Stimulated activated CD4-positive, alpha-beta T cell treated with anti-CD3 and anti-CD28 coated beads, Interleukin-4, amount 100 ng/mL, for 1 hour (primary cell): ENCODE measurements at places on chromosomes 11 and 22.

DNA sequence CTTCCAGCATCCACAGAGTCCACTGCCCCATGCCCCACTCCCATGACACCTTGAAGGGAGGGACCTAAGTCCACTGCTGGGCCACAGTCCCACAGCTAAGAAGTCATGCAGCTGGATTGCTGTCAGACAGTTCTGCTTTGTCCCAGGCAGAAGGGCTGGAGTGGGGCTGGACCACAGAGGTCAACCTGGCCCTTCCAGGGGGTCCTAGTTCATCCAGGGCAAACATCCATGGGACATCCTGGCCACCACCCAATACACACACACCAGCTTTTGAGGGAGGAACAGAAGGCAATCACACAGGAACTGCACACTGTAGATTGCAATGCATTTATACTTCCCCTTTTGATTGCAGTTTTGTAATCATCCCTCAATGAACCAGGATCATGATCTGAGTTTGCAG is 11.3 kb upstream of the APOL4 start:
- DNase-seq, result no peak

DNA sequence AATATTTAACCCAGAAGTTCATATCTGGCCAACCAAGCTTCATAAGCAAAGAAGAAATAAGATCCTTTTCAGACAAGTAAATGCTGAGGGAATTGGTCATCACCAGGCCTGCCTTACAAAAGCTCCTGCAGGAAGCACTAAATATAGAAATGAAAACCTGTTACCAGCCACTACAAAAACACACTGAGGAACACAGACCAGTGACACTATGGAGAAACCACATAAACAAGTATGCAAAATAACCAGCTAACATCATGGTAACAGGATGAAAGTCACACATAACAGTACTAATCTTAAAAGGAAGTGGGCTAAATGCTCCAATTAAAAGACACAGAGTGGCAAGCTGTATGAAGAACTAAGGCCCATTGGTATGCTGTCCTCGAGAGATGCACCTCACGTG is 311.4 kb downstream of the DYNC2H1 start:
- DNase-seq, result no peak

DNA sequence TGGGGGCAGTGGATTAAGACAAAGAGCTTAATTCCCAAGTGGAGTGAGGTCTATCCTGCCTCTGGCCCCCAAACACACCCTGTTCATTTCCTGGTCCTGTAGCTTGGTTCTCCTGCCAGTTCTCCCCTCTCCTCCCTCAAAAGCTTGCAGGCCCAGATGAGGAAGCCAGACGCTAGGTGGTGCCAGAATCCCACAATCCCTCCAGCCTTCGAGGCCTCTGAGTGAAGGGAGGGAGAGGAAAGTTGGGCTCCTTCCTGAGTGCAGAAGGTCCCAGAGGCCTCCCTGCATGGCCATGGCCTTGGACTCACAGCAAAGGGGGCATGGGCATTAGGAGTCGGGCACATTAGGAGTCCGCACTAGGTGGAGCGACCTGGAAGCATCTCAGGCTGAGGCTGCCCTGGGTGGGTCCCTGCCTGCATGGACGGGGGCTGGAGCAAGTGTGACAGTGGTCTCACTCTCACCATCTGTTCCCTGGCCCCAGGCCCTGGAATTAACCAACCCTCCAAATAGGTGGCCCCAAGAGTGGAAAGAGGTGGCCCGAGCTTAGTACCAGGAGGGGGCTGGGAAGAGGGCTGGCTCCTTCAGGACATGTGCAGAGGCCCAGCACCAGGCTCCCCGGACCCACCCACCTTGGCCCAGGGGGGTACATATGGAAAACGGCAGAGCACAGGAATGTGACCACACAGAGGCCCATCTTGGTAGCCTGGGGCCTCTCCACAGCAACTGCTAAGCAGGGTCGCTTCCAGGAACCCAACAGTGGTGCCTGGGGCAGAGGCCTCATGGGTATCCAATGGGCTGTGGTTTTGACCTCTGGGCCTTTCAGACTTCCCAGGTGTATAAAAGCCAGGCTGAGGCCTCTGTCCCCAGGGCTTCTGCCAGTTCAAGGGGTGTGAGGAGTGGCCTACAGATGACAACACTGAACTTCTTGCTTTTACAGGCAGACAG is 5.2 kb downstream of the FXYD2 start:
- DNase-seq, result no peak

DNA sequence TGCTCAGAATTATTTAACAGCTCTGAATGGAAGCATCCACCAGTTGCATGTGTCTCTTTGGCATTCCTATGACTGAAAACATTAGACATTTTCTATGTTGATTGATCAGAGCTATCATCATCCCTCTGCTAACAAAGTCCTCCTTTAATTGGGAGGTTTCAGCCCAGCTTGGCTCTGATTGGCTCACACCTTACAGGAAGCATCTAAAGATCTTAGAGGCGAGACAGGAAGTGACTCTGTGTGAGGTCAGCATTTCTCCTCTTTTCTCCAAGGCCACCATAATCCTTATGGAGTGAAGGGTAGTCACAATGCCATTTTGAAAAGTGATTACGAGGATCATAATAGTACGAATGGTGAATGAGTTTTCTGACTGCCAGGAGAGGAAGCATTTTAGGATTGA is 260.8 kb downstream of the MIAT start:
- DNase-seq, result no peak

GRCh38 chr11:113465786-113466185 is 9.4 kb downstream of the DRD2 start:
- no peak for DNase-seq

DNA sequence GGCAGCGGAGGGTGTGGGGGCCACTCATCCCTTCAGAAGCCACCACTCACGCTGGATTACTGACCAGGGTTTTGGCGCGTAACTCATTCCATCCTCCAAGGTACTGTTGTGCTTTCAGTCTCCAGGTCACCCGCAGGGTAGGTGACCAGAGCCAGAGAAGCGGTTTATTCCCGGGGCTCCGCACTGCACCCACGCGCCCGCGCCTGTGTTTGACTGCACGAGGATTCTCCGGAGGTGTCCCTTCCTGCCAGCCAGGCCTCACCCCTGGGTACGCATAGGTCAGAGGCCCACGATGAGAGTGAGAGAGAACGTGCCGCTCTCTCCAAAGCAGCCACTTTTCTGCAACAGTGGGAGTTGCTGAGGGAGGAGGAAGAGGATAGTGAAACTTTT is 55.5 kb downstream of the TRAF6 start:
- DNase-seq, result no peak

- DNase-seq, result peak; percentile 11
Measured at GRCh38 chr11:123654566-123655081, at the start of gene SCN3B. TSS of gene SCN3B (minus strand) at chr11:123654624. CDS start at chr11:123653801, 823 bp downstream.

DNA sequence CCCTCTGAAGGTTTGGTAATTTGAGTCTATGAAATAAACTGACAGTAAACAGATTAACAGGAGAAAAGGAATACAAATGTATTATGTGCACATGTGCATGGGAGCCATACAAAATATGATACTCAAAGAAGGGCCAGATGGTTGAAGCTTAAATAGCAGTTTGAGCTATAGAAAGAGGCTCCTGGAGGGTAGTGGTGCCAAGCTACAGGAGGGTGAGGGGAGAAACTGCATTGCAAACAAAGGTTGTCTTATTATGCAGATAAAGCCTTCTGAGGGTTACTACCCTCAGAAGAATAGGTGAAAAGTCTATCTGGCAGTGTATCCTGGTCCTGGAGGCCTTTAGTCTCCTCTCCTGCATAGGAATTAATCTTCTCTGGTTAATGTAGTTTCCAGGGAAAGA is 267.3 kb upstream of the MPPED2 start:
- DNase-seq, result no peak

DNA sequence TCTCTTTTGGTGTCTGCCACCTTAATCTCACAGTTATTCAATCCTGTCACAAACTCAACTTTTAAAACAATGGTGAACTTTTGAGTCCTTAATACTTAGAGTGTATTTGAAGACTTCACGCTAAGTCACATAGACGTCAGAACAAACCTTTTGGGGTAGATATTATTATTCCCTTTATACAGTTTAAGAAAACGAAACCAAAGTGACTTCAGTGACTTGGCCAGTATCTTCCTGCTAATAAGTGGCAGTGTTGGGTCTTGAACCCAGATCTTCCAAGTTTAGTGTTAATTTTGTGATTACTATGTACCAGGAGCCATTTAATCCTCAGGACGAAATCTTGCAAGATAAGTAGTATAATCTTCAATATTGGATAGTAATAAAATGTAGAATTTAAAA is 691 bp downstream of the CEP295 start:
- DNase-seq, result no peak

DNA sequence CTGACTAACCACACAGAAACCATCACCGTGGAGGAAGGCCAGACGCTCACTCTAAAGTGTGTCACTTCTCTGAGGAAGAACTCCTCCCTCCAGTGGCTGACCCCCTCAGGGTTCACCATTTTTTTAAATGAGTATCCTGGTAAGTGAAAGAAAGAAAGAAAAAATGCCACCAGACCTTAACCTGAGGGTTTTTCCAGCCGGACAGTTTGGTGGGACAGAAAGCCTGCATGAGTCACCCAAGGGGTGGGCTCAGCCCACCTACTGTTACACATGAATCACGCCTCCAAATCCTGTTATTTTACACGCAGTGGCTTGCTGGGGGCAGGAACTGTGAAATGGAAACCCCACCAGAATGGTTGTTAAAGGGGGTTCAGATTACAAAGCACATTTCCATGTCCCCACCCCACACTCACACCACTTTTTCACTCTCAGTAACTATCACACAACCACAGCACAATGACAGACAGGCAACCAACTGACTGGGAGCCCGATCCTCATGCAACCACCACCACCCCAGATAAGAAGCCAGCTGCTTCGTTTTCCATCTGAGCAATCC is 11.9 kb downstream of the CRTAM start:
- no peak for DNase-seq

DNA sequence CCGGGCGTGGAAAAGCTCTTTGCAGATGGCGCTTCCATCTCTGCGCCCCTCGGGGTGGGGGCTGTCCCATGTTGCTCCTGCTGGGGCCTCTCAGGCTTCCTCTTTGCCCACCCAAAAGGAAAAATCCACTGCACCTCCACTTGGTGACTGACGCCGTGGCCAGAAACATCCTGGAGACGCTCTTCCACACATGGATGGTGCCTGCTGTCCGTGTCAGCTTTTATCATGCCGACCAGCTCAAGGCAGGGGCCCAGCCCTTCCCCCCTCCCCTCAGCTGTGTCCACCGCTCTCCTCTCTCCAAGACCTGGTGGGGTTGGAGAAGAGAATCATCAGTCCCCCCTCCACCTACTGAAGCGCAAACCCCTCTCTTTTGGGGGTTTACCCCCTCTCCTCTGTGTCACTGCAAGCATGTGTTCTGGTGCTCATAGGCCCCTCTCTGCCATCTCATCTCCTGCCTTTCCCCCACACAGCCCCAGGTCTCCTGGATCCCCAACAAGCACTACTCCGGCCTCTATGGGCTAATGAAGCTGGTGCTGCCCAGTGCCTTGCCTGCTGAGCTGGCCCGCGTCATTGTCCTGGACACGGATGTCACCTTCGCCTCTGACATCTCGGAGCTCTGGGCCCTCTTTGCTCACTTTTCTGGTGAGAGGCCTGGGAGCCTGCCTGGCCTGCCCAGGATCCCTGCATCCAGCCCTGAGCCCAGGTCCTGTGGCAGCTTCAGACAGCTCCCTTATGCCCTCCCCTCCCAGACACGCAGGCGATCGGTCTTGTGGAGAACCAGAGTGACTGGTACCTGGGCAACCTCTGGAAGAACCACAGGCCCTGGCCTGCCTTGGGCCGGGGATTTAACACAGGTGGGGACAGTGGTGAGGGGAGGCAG is 1.8 kb downstream of the LARGE2 start:
- DNase-seq, result no peak
